Stimulated activated CD8-positive, alpha-beta memory T cell treated with anti-CD3 and anti-CD28 coated beads, Interleukin-4, amount 100 ng/mL, for 4 hours (primary cell): ENCODE measurements at places on chromosomes 12 and 14.

DNA sequence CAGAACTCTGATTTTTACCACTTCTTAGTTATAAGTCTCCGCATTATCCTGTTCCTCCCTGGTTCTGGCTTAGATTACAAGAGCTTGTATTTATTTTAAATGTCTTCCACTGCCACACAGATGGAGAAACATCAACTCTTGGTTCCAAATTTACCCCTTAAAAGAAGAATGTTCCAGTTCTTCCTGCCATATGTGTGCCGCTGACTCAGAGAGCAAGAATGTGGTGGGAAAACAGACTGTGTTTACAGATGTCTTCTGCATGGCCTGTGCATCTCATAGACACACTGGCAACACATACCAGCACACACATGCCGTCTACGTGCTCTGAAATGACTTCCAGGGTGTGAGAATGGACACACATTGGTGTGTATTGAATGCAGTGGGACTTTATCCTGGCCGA lies 383.0 kb downstream of the LRIG3 start:
- no peak for DNase-seq

- no peak for DNase-seq
Measured at GRCh38 chr14:74577247-74577947, 34.6 kb downstream of the LTBP2 start.

- DNase-seq, result no peak
Measured at GRCh38 chr14:26281280-26281998, 316.4 kb downstream of the NOVA1 start.

- DNase-seq, result no peak
Measured at GRCh38 chr12:111546171-111546570, 52.9 kb downstream of the ATXN2 start.

- DNase-seq, result no peak
Measured at GRCh38 chr12:83257726-83258125, 571.0 kb downstream of the TMTC2 start.
